ENCODE measurements at places on chromosomes 13 and 19. TPM values are rescaled to one million over a fixed set of nuclear protein-coding genes. Genes with fewer than 3 reads are reported as not detected.

GRCh38 chr19:30060531-30061222 is 118.6 kb downstream of the URI1 start:
- H3K27ac ChIP-seq, result no peak overlapping the region
- H3K4me3 ChIP-seq, result no peak overlapping the region
- H3K4me1 ChIP-seq, result no peaks in the 10 kb centered on the region
- no peak for DNase-seq

GRCh38 chr13:74866101-74866500 is 615.9 kb downstream of the TBC1D4 start:
- no peaks in the 10 kb centered on the region for H3K4me1 ChIP-seq
- no peaks in the 10 kb centered on the region for H3K36me3 ChIP-seq
- H3K4me3 ChIP-seq, result no peak overlapping the region
- no peak for DNase-seq
- no peak overlapping the region for H3K27ac ChIP-seq
- H3K27me3 ChIP-seq, result no peaks in the 10 kb centered on the region

DNA sequence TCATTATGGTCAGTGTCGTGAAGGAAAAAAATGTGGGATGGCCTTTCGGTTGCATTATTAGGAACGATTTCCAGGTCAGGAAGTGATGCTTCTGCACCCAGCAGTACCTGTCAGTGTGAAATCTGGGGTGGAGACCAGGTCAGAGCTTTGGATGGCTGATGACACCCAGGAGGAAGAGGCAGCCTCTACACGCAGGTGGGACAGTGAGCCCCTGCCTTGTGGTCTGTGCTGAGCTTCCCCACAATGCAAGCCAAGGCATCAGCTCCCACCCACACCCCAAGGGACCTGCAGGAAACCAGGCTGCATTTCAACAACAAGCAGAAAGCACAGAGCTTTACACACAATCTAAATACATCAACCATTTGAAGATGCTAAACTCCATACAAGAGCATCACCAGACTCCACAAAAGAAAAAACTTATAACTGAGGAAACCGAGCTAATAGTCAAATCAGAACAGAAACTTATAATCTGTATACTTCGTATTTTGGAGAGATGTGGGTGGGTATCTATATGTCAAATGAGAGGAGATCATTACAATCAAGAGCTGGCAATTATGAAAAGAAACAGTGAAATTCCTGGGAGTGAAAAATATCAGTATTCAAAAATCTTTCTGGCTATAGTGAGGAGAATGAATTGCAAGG is 130.1 kb downstream of the ZDHHC20 start:
- no peak for DNase-seq
- no peak overlapping the region for H3K27ac ChIP-seq
- no peaks in the 10 kb centered on the region for H3K36me3 ChIP-seq
- H3K4me1 ChIP-seq, result peaks cover 4% of the 10 kb centered on the region
- H3K4me3 ChIP-seq, result no peak overlapping the region

Gene CAPN12
- total RNA-seq, result 8.8 TPM

Gene CDC34
- total RNA-seq, result 129 TPM

DNA sequence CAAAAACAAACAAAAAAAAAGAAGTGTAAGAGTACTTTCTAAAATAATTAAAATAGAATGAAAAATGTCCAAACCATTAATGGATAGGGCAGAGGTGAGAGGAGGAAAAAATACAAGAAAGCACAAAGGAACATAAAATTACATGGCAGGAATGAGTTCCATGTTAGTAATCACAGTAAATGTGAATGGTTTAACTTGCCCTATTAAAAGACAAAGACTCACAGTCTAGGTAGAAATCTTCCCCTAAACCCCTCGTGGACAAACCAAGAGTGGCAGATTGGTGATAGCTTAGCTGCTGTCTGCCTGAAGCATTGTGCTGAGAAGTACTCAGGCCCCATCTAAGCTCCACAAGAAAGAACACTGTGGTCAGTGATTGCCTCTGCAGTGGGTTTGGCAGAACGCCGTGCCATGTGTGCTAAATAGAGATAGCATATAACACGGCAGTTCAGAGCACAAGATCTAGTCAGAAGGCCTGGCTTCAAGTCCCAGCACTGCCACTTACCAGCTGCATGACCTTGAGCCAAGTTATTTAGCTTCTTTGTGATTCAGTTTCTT is 103.5 kb downstream of the DPF1 start:
- no peaks in the 10 kb centered on the region for H3K27me3 ChIP-seq
- H3K36me3 ChIP-seq, result peaks cover 22% of the 10 kb centered on the region
- no peaks in the 10 kb centered on the region for H3K4me1 ChIP-seq
- H3K27ac ChIP-seq, result no peak overlapping the region

DNA sequence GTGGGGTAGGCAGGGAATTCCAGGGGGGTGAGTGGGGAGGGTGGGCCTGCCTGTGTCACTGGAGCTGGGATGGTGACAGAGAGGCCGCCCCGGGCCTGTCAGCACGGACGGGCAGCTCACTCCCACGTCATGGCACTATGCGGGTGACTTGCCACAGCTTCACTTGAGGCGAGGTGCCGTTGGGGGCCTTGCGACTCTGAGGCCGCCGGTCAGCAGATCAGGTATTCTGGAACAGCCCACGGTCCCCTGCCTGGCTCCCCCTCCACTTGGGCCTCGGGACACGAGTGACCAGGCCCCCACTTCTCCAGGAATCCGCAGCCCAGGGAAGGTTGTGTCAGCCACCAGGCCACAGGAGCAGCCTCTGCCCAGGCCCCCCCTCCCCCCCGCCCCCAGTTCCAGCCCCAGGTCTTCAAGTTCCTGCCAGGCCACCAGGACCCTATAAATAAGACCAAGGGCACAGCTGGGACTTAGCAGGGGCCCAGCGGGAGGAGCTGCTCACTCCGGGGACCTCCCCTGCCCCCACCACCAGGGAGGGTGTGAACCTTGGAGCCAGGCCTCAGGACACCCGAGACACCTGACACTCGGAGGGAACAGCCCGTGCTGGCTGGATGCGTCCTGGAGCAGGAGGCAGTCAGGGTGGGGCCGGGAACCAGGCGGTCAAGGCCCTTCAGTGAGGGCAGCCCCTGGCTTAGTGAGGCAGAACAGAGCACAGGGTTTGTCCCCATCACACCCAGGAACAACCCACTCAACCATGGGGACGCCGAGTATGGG is 2.7 kb upstream of the MIDN start:
- no peak overlapping the region for H3K4me3 ChIP-seq
- DNase-seq, result peak; percentile 48
- no peaks in the 10 kb centered on the region for H3K27me3 ChIP-seq
- no peak overlapping the region for H3K27ac ChIP-seq

Gene INTS6
- 46.7 TPM for total RNA-seq

DNA sequence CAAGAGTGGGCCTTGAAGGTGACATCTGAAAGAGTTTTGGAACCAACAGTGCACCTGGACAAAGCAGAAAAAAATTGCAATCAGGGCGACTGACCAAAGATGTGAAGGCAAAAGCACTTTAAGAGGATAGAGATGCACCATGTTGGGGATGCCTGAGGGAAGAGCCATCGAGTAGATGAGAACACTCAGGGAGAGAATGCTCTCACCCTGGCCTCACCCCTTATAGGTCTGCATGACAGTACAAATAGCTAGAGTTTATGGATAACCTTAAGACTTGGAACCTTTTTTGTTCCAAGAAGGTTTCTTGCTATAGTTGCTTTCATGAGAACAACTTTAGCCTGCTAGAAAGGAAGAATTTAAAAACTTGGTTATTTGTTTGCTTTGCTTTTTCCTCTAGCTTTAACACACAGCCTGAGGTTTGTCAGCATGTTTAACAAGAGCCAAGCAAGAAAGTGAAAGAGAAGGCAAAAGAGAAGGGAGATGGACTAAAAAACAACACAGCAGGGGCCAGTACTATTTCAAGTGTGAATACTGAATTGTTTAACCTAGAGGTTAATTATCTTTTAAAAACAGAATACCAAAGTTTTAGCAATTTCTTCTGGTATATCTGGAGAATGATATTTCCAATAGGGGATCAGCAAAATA is 418.9 kb downstream of the DIAPH3 start:
- H3K27ac ChIP-seq, result peak overlapping the region; percentile 32
- H3K4me1 ChIP-seq, result peaks cover 30% of the 10 kb centered on the region
- no peaks in the 10 kb centered on the region for H3K27me3 ChIP-seq
- DNase-seq, result no peak
- no peak overlapping the region for H3K4me3 ChIP-seq
- no peaks in the 10 kb centered on the region for H3K36me3 ChIP-seq

DNA sequence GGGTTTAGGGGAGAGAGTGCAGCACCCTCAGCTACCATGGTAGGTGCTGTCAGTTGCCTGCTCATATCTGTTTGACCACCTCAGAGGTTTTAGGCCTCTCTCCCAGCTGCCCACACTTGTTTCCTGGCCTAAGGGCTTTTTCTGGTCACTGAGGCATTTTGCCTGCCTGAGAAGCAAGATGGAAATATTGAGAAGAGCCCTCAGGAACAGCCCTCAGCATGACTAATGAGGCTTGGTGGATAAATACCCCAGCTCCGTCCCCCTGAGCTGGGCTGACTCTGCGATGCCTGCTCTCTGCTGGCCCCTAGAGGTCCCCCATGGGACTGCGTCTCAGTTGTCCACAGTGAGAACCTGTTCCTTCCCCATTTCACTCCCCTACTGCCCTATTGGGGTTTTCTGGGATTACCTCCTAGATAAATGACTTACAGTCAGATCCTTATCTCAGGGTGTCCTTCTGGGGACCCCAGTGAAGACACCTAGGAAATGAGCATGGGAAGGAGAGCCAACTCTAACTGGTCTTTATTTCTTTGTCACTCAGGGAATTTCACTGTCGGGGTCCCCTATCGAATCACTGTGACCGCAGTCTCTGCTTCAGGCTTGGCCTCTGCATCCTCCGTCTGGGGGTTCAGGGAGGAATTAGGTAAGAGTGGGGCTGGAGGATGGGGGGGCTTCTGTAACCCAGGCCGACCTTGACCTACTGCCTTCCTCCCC is 13.3 kb downstream of the PALM3 start:
- no peaks in the 10 kb centered on the region for H3K36me3 ChIP-seq
- H3K4me3 ChIP-seq, result no peak overlapping the region
- no peaks in the 10 kb centered on the region for H3K27me3 ChIP-seq

Measured in Caco-2 (cell line).